ENCODE measurements at places on chromosomes 4 and X.

GRCh38 chrX:71302461-71303213 is 1.1 kb downstream of the ITGB1BP2 start:
- DNase-seq, result no peak

GRCh38 chr4:101710806-101711205 is 79.7 kb upstream of the BANK1 start:
- DNase-seq, result no peak

DNA sequence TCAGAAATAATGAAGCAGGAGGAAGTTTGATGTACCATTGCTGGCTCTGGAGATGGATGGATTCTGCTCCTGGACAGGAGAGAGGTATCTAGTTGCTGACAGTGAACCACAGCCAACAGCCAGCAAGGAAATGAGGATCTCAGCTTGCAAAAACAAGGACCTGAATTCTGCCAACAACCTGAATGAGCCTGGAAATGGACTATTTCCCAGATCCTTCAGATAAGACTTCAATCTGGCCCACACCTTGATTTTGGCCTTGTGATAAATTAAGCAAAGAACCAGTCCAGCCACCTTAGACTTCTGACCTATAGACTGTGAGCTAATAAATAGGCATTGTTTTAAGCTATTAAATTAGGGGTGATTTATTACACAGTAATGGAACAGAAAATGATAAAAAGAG is 220.3 kb downstream of the ADAMTS3 start:
- no peak for DNase-seq

GRCh38 chr4:113278324-113278934 is 229.0 kb downstream of the ANK2 start:
- peak; percentile 80 for DNase-seq

DNA sequence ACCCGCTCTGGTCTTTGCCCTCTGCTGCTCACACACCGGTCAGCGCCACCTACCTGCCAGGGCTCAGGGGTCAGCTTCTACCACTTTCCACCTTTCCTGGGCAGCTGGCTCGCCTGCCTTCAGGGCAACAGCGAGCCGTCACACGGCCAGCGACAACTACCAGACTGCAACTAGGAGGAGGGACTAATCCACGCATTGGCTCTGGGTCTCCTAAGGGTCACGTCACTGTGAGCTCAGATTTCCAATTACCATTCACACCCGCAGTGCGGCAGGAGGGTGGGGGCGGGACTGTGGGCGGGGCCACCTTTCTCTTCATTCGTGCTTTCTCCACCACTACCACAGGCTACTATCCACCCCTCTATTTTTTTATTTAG is at the start of gene BEX5:
Gene BEX5 (minus strand): TSS at position 172 of the 374 bp plus-strand sequence. CDS start 1,712 bp downstream, outside the sequence.
- DNase-seq, result peak; percentile 9

GRCh38 chrX:45063319-45064095 is 137.2 kb downstream of the DIPK2B start:
- peak; percentile 32 for DNase-seq

DNA sequence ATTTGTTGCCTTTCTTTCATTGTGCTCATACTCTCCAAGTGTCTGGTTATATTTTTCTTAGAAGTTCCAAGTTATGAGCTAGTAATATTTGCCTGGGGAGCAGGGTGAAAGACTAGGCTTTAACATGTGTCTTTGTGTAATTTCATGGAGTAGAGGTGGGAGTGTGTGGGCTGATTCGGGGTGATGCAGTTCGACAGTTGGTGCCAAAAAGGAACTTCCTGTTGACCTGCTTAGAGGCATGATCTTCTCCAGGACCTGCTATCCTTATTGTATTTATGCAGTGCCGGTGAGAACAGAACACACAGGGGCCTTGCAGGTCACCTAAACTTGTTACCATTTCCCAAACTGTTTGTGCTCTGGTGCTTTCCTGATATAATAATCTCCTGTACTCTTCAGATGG is 21.2 kb downstream of the USP53 start:
- no peak for DNase-seq

DNA sequence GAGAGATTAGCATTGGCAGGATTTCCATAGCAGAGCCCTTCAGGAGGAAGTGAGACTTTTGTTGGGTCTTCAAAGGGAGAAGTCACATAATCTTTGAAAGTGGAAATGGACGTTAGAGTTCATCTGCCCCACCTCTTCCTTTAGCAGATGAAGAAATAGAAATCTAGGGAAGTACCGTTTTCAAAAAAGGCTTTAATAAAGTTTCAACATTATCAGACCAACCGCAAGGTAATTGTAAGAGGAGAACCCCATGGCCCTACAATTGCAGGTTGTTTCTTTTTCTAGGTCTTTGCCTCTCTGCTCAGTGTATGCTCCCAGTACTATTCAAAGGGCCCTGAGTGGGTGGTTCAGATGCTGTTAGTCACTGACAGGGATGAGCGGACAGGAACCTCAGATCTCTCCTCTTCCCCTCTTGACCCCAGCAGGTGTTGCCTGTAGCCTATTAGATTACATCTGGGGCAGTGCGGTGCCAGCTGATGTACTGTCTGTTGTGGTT is 48.6 kb upstream of the AP1S2 start:
- no peak for DNase-seq

DNA sequence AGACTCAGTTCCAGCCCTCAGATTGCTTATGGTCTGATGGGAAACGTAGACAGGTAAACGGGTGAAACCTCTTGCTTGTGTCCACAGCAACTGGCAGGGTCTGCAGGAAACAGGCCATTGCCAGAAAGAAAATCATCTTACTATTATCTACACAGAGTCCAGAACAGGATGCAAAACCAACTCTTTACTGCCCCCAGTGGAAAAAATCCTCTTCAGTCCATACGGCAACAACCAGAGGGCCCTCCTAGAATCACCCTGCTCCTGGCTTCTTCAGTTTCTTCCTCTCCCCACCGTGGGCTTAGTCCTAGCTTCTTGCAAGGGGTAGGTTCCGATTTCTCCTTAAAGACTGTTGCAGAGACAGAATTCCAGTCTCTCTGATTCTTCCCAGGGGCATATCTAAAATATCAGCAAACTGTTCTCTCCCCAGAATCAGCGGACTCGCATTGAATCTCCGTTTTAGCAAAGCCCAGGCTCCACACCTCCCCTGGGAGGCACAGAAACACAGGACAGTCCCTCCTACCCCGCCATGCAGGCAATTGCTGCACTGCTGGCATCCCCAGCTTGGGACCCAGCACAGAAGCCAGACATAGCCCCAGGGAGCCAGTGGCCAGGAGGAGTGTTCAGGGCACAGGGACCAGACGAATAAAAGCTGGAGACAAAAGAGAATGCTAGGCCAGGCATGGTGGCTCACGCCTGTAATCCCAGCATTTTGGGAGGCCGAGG is 41.0 kb upstream of the SH3RF1 start:
- DNase-seq, result peak; percentile 47

- no peak for DNase-seq
Observed at GRCh38 chrX:96578781-96579180, 105.9 kb upstream of the DIAPH2 start.

DNA sequence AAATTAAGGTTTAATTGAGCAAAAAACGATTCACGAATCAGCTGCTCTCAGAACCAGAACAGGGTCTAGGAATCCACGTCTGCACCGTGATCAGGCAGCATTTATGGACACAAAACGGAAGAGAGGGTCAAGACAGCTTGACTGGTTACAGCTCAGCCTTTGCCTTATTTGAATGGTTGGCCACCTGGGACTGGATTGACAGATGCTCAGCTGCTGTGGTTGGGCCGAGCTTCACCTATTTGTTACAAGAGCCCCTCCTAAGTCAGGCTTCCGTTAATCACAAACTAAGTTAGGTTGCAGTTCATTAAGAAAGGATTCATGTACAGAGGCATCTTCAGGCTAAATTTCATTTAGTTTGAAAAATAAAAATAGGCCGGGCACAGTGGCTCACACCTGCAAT is 50.6 kb upstream of the MAN2B2 start:
- DNase-seq, result no peak

DNA sequence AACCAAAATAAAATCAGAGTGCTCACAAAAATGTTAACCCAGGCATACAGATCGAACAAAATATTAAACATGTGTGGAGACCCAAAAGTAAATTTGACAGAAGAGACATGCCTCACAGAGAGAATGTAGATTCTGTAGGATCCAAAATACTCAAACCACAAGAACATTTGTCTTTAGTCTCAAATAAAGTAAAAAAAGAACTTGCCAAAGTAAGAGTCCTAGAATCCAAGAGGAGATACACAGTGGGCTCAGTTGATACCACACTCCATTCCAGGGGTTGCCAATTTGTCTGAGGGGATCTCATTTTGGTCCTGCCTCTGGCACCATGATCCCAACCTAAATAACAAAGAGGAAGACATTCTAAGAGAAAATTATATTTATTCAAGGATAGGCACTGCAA is 316.4 kb downstream of the GALNTL6 start:
- DNase-seq, result no peak

GRCh38 chr4:155487210-155487609 is 110.4 kb upstream of the MAP9 start:
- DNase-seq, result no peak

DNA sequence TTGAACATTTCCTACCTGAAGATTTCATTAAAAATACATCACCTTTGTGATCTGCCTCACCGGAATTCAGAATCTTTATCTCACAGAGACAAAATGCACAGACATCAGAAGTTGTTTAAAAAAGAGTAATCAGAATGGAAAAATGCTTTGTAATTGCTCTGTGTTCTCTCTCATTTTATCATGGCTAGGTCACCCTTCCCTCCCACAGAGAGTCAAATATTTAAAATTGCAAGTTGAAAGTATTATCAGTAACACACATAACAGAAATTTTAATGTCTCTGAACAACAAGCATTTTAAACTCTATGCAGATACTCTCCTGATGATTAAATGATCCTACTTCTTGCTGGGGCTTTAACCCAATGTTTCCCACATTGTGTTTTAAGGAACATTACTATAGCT is 362.0 kb downstream of the CBLL2 start:
- DNase-seq, result peak; percentile 7

DNA sequence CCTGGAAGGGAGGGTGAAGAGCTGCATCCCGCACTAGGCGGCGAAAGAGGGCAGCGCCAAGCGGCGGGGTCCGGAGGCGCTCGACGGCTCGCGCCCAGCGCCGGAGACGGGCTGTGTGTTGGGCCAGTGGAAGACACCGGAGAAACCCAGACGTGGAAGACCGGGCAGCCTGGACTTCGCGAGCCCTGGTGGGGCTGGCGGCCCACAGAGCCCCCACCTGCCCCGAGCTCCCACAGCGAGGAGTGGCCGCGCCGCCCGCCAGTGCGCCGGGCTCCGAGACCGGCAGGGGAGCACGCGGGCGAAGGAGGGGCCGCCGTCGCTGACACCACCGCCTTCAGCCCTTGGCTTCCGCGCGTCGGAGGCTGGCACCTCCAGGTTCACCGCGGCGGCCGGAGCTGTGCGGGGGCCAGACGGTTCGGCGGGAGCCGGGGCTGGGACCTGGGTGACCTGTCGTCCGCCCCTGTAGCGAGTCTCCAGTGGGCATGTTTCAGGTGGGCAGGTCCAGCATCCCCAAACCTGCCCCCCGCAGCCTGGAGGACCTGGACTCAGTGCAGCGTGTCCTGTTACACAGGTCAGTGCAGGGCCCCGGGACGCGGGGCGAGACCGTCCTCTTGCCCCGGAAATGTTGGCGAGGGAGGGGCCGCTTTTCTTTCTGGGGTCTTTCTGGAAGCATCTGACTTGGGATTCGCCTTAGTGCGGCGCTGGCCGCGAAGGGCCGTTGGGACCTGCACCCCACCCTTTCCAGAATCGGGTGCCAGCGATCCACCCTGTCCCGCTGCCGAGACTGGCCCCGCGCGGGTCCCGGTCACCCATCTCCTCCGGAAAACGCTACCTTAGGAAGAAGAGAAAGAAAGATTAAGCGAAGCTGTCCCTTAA is 9.6 kb upstream of the INTU start:
- DNase-seq, result peak; percentile 54

- no peak for DNase-seq
Observed at GRCh38 chr4:148634476-148634875, 192.3 kb upstream of the NR3C2 start.

DNA sequence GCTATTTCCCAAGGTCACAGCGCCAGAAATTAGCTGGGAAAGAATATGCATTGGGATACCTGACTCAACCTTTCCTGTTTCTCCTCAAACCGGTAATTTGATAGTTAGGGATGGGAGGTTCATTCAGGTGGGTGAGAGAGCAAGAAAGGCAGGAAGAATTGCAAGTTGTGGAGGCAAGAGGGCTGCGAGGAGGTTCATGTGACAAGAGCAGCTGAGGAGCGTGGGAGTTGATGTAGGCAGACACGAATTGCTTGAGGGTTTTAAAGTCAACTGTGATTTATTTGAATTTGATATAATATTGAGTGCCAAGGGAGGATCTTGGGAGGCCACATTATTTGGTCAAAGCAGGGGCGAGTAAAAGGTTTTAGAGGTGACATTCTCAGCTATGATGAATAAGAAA is 329.0 kb downstream of the STIM2 start:
- DNase-seq, result no peak

DNA sequence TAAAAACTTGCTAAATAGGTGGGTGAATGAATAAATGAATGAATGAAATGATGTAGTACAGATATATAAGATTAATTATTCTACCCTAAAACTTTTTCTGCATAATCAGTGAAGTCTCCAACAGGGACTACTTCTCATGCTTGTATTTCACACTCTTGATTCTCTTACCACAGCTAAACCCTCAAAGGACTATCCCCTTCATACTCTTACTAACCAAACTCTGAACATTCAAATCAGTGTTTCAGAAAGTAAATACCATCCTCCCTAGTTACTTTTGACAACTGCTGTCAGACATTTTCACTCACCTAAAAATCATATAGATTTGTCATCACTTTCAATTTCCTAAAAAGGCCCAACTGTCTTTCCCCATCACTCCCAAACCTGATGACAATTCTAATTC is 234.3 kb upstream of the HHIP start:
- no peak for DNase-seq

GRCh38 chr4:62324215-62324614 is 1124.1 kb downstream of the ADGRL3 start:
- peak; percentile 10 for DNase-seq

- no peak for DNase-seq
Observed at GRCh38 chrX:136626237-136626636, 21.7 kb upstream of the CD40LG start.

GRCh38 chr4:84878546-84878945 is 87.9 kb downstream of the WDFY3 start:
- no peak for DNase-seq

GRCh38 chr4:110793890-110794554 is 171.1 kb upstream of the PITX2 start:
- no peak for DNase-seq

DNA sequence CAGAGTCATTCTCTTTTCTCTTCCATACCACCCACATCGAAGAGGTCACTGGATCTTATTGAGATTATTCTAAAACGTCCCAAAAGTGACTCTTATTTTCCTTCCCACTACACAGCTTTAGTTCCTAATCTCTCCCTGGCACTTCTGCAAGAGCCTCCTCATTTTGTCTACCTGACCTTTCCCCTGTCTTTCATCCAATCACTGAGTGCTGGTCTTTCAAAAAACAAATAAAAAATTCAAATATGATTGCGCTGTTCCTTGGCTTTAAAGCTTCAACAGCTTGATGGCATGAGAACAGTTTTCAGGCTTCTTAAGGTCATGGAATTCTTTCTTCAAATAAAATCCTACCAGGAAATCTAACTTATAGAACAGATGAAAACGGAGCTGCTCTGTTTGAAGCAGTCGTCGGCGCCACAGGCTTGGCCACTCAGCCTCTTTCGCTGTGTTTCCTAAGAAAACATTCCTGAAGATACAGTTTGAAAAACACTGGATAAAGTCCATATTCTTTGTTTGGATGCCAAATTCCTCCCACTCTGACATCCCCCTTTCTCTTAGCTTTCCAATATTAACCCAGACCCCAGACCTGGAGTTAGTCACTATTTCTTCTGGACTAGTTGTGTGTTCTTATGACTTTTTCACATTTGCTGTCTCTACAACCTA is 12.5 kb downstream of the SYTL5 start:
- peak; percentile 18 for DNase-seq

Measured in astrocyte of the spinal cord (primary cell).